ENCODE measurements at places on chromosomes 16 and 17.

DNA sequence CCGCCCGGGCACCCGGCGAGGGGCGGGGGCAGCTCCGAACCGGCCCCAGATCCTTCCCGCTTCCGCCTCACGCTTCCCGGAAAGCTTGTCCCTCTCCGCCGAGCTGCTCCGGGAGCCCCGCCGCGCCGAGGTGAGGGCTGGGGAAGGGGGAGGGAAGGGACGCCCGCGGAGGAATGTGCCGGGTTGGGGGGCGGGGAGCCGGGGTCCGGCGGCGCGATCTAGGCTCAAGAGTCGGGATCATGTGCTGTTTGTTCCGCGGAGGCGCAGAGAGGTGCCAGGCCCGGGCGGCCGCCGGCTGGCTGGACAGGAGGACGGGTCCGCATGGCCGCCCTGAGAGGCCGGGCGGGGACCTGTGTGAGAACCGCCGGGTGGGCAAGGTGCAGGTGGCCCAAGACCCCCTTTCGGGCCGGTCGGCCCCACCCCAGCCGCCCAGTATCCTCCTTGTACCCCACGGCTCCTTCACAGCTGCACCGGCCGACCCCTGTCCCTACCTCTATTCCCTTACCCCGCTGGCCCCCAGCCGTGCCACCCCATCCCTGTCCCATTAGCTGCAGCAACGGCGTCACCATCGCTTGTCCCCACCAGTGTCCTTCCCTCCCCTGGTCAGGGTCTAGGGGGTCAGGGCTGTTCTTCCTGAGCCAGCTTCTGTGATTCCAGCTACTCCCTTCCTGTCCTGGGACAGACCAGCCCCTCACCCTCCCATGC, 429 bp downstream of the KIF1C start:
- DNase-seq: no peak

GRCh38 chr16:27712251-27712711, 162.3 kb downstream of the KATNIP start:
- DNase-seq: no peak

DNA sequence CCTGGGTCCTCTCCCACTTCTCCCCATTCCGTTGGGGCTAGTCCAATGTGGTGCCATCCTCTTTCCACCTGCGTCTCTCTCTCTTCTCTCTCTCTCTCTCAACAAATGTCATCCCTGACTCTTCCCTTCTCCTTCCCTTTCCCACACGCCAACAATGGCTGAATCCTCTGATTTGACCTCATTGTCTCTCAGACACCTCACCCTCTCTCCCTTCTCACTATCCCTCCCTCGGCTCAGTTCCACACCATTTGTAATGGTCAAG, 628 bp upstream of the ZNF18 start:
- DNase-seq: no peak

- DNase-seq: no peak
Measured at GRCh38 chr17:19650826-19651225, 2.3 kb downstream of the ALDH3A2 start.

DNA sequence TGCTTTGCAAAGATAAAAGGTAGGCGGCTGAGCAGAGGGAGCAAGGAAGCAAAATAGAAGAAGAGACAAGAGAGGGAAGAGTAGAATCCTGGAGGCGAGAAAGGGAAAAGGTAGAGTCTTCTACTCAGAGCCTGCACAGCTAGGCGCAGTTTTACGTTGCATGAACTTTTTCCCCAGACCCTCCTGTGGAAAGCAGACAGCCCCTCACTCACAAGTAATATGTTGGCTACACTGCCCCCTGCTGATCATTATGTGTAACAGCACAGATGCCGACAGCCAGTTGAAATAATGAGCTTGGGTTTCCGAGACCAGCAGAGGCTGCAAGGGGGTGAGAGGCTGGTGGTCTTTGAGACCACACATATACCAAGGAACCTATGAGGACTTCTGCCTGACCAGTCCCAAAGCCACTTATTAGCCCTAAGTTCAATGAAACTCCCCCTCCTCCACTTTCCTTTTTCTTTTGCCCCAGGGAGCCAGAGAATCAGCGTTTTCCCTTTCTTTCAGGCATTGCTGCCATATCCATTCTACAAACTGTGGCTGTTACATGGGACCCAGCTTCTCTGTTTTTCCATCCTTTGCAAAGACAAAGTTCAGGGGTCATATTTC, 22.5 kb upstream of the CMTR2 start:
- DNase-seq: no peak

DNA sequence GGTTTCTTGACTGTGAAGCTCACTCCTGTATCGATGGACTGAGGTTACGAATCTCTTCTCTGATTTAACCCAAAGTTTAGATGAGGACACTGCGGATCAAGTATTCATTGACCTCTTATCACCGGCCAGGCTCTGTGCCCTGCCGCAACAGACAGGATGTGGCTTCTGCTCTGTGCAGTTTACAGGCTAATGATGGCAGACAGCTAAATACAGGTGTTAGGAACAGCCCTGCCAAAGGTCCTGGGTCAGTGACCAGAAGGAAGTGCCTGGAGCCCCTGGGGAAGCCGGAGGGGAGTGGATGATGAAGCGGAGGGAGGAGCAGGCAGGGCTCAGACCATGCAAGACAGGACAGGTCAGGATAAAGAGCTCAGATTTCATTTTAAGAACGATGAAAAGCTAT, 44.4 kb downstream of the HAPSTR1 start:
- no peak for DNase-seq

Data from activated CD8-positive, alpha-beta memory T cell treated with anti-CD3 and anti-CD28 coated beads for 1 hour (primary cell).